A172 (cell line): ENCODE measurements at places on chromosomes 4 and X. TPM values are rescaled to one million over a fixed set of nuclear protein-coding genes. Genes with fewer than 3 reads are reported as not detected.

Gene PRKG2
- 0.02 and 0.05 TPM in 2 replicates for total RNA-seq

Gene CT55
- total RNA-seq: 1.5 and 2.5 TPM in 2 replicates

Gene TEX13B
- total RNA-seq: not detected in 2 replicates

Gene RRH
- 0.52 TPM in 1 of 2 replicates, not detected in the other for total RNA-seq

Gene PPA2
- total RNA-seq: 78.4 and 79.7 TPM in 2 replicates

Gene AMTN
- 17.4 and 29.6 TPM in 2 replicates for total RNA-seq

Gene IGFBP7
- 287 and 293 TPM in 2 replicates for total RNA-seq

Gene QRFPR
- not detected in 2 replicates for total RNA-seq

Gene TLR1
- total RNA-seq: 0.60 and 4.6 TPM in 2 replicates

Gene UCP1
- total RNA-seq: not detected in 2 replicates

Gene NAP1L5
- total RNA-seq: 5.4 and 6.2 TPM in 2 replicates
